Fibroblast of mammary gland (primary cell): ENCODE measurements at places on chromosomes 7 and 10.

DNA sequence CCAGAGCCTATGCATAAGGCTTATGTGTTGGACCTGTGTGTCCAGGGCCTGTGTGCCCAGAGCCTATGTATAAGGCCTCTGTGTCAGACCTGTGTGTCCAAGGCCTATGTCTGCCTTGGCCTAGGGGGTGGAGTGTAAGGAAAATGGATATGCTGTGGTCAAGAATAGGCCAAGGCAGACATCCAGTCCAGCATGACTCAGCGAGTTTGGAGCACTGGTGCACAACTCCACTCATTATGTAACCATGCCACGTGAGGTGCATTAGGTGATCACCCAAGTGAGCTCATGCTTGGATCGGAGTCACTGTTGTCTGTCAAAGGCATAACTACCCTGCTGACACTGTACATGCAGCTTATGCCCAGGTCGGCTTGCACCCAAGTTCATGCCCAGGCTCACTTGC, 238.9 kb downstream of the CACNA2D1 start:
- DNase-seq, result peak; percentile 93

- DNase-seq, result no peak
These were observed 87.8 kb downstream of the SPDYE5 start for GRCh38 chr7:75579899-75580298.

- no peak for DNase-seq
These were observed 1.5 kb downstream of the INA start for GRCh38 chr10:103278537-103278823.

DNA sequence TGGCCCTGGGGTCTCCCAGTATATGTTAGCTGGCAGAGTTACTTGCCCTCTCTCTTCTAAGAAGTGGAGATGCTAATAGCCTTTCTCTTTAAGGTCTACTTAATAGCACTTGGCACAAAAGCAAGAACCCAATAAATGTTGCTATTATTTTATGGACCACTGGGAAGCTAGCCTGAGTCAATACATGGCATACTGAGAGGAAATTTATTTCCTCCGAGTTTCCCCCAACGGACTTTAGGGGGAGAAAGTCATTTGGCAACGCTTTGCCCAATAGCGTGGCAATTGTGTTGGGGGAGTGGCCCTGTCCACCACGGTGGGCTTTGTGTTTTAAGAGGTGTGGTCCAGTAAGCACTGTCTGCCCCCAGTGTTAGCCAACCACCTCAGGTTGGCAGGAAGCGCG, 87.4 kb upstream of the SMNDC1 start:
- no peak for DNase-seq

DNA sequence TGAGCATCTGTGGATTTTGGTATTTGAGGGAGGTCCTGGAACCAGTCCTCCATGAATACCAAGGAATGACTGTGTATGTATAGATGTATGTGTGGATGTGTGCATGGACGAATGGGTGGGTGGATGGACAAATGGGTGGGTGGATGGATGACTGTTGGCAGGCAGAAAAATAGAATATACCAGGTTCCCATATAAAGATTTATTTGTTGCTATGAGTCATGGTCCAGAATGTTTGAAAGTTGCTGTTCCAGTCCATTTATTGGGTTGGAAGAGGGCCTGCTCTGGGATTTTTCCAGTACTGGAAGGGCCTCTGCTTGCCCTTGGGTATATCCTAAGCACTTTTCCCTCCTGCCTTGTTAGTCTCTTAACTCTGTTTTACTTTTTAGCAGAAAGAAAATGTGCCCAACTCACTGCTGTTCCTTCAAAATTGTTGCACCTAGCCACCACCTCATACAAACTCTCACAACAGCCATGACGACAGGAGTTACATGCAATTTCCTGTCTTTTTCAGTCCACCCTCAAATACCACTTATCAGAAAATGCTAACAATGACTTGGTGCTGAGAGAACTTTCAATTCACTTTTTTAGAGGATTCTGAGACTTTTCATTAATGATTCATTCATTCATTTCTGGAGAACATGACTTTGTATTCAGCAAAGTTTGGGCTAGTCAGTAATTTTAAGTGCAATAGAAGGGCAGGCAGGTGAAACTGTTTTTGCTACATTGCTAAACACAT, 108.1 kb downstream of the EEPD1 start:
- DNase-seq, result peak; percentile 65

GRCh38 chr10:114824391-114824790, 2.8 kb downstream of the FHIP2A start:
- peak; percentile 50 for DNase-seq

GRCh38 chr10:30233186-30233959, 115.7 kb downstream of the MTPAP start:
- DNase-seq, result no peak

- DNase-seq, result no peak
These were observed 30.6 kb downstream of the SMNDC1 start for GRCh38 chr10:110274072-110274627.

DNA sequence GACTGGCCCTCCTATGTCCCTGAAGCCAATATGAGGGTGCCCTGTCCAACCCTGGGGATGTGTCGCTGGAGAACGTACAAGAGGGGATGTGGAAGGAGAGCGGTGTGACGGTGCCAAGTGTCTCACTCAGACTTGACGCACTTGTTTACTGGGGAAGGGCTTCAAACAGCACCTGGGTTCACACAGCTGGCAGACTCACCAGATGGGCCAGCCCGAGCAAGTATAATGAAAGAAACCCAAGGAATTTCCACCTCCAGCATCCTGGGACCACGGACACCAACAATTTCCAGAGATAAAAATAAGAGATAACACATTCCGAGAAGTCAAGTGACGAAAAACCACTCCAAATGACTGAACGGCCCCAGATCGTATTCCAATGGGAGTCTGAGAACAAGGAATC, 5.3 kb downstream of the ATP5MF start:
- no peak for DNase-seq

DNA sequence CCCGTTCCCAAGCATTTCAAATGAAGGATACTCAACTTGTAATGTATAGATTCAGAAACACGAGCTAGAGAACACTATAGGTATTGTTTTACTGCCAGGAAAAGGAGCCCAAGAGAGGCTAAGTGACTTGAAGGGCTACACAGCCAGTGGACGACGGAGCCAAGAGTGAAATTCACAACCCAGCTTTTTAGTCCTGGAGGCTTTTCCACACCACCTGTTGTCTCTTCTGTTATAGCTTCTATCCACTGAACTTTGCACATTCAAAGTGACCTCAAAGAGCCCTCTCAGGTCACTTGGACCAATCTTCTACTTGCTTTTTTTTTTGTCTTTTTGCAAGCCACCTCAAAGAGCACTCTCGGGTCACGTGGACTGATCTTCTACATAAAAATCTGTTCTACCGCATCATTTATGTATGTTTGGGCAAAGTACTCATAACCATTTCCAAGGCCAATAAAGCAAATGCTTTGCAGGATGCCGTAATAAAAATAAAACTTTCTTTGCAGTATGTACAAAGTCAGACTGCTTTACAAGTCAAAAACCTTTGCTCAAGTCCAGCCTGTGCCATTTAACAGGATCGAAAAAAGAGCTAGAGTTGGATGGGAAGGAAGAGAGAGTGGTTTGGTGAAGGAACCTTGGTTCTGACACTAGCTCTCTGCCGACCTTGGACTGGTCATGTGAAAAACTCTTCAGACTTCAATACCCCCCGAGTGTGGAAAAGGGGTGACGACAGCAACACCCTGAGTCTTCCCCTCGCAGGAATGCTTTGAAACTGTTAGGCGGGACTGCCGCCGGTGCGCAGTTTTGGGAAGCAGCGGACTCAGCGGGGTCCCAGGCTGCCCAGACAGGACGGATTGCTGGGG, 821 bp downstream of the SLC35B4 start:
- peak; percentile 45 for DNase-seq

GRCh38 chr7:48035967-48036478, 680 bp downstream of the C7orf57 start:
- peak; percentile 28 for DNase-seq

DNA sequence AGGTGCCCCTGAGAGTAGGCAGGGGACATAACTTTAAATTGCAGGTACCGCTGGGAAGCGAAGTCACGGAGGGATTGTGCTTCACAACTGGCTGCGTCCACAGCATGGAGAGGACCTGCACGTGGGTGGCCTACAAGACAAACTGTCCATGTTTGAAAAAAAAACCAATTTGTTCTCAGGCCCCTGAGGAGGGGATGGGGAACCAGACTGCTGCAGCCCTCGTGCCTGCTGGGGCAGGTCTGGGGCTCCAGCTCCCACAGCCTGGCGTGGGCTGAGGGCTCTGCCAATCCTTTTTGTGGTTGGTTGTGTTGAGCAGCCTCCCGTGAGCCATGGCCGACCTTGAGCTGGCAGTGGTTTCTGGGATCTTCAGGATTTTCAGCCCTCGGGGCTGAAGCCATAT, 9.7 kb downstream of the SFRP5 start:
- DNase-seq, result no peak

- no peak for DNase-seq
These were observed 86.9 kb upstream of the ADAM12 start for GRCh38 chr10:126475074-126475691.

DNA sequence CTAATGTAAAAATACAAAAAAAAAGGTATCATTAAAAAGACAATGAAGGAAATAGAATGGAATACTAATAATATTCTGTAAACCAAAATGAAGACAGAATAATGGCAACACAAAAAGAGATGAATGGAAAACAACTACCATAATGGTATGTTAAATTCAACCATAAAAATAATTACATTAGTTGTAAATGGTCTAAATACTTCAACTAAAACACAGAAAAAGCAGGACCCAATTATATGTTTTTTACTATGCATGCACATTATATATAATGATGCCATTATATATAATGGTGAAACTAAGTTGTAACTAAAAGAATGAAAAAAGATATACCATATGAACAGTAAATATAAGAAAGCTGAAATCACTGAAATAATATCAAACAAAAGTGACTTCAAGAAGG, 76.5 kb downstream of the CUBN start:
- no peak for DNase-seq

DNA sequence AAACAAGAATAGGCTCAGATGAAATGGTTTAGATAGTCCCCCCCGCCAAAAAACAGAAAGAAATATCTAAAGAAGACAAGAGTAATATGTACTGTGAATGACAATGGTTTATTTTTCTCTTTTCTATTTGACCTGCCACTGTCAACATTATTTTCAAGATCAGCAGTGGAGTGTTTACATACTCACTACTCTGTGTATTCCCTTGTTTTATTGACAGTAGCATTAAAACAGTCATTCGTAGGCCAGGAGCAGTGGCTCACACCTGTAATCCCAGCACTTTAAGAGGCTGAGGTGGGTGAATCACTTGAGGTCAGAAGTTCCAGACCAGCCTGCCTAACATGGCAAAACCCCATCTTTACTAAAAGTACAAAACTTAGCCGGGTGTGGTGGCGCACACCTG, 245.3 kb upstream of the SLC26A5 start:
- no peak for DNase-seq

- DNase-seq, result no peak
These were observed 108.8 kb downstream of the MKX start for GRCh38 chr10:27636816-27637215.

DNA sequence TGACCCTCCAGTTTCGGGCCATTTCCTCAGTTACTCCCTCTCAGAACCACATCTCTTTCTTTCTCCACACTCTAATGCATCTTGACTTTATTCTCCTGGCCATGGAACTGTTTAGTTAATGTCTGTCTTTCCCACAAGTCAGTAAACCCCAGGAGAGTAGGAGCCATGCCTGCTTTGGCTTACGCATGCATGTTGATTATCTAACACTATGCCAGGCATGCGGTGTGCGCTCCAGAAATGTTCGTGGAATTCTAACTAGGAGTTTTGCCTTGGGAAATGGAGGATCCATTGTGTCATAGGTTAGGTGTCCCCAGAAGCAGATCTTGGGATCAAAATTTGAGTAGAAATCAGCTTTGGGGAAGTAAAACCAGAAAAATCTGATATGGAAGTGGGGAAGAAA, 308.9 kb downstream of the GRID1 start:
- DNase-seq, result no peak

- DNase-seq, result no peak
These were observed 52.8 kb downstream of the CUBN start for GRCh38 chr10:17076626-17077345.

DNA sequence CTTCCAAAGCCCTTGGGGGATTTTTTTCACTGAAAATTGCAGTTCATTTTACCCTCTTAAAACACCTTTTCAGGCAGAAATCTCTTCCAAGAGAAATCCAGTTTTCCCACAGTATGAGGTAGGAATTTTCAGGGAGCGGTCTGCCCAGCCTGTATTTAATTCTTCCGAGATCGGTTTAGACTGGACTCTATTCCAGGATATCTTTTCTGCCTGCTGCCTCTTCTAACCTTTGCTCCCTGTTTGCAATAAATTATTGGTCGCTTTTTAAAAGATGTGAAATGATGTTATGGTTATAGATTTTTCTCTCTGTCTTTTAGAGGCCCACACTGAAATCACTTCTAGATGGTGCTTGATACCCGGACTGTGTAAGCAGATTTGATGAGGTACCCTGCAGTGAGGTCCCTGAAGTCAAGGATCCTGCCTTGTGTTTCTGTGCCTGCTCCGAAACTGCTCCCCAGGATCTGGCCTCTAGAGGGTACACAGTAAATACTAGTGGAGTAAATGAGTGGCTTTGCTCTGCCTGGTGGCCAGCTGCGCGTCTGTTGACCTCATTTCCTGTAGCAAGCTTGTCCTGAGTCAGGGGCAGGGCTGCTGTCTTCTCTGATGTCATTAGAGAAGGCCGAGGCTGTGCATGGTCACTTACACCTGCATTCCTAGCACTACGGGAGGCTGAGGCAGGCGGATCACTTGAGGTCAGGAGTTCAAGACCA, 191.6 kb downstream of the FANK1 start:
- DNase-seq, result peak; percentile 82

DNA sequence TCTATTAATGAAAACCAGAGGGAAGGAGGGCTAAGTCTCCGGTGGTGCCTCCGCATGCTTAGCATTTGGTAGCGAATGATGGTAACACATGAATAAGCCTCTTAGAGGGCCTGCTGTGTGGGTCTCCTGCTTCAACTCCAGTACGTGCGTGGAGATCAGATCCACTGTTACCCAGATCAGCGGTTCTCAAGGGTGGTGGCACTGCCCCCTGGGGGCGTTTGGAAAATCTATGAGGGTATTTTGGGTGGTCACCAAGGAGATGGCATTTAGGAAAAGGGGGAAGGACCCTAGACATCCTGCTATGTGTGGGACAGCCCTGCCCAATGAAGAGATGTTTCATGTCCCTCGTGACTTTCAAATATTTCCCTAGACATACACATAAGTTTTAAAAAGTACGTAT, 57.1 kb upstream of the TM9SF3 start:
- no peak for DNase-seq

- no peak for DNase-seq
These were observed 17.0 kb downstream of the AGK start for GRCh38 chr7:141568227-141568626.

- peak; percentile 7 for DNase-seq
These were observed 52.7 kb downstream of the DENND11 start for GRCh38 chr7:141649137-141649864.

DNA sequence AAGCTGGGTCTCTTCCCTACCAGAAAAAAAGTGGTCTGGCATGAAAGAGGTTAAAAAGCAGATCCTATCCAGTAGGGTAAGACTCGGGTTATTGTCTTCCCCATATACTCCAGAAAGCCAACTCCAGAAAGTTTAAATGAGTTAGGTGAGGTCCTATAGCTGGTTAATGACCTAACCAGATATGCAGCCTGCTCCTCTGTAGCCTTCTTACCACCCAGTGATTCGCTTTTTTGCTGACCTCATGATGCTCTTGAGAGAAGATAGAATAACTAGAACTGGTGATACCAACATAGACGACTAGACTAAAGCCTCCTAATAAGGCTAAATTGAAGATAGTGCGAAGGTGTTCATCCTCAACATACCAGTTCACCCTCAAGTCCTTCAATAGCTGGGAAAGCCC, 675 bp upstream of the GIMAP1 start:
- no peak for DNase-seq
